ENCODE measurements at places on chromosomes 11 and 22.
A peak's percentile ranks its signal among the peaks of the same experiment; 100 is the strongest.

DNA sequence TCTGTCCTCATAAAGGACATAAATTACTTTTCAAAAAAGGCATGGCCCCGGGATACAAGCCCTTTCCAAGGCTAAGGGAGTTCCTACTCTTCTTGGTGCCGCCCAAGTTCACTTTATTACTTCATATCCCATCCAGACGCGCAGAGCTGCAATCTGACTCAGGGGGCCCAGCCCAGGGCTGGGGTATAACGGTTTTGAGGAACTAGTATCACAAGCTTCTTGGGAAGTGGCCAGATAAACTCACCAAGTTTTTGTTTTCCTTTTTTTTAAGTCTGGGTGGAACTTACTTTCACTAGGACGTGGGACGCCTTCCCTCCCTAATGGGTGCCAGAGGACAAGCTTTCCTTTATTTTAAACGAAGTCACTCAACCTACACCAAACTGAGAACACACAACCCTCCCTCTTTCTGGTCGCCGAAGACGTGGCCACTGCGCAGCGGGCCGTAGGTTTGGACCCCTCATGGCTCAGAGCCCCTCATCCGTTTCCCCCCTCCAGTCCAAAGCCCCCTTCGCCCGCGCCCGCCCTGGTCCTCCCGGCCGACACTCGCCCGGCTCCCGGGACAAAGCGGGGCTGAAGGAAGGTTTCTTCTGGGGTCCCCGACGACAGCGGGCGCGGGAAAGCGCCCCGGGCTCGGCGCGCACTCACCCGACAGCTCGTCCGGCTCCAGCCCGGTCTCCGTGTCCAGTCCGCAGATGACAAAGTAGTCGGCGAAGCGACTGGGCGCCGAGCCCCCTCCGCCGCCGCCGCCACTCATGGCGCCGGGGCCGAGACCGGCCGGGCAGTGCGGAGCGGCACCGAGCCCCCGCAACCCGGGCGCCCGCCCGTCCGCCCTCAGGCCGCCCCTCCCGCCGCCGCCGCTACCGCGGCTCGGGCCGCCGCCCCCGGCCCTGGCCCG, 587 bp downstream of the DENND5A start:
- DNase-seq = peak; percentile 71

DNA sequence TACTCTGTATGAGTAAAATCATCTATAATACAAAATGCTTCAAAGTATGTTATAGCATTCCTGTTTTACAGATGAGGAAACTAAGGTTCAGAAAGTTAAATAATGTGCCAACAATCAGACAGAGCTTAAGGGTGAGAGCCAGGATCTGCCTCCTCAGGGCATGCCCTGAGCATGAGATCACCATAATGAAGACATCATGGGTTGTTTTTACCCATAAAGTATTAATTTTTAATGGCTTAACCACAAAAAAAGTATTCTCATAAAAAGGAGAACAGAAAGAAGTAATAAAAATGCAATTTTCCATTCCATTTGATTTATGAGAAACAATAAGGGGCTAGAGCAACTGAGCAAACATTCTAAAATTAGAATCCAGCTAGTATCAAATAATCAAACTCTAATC, 534.3 kb upstream of the ARHGAP42 start:
- DNase-seq = no peak

DNA sequence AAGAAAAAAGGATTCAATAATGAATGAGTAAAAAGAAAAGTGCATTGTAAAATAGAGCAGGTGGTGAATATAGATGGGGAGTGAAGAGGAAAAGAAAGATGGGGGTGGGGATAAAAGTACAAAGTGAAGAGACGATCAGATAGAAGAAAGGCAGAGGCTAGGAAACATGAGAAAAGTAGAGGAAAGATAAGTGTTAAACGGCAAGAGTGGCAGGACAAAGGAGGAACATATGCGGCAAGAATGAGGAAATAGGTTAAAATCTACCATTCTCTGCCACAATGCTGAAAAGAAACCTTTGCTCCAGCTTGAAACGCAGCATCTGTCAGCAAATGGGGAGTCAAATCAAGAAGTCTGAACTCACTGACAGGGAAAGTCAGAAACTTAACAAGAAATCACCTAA, 6.8 kb downstream of the FUT4 start:
- no peak for DNase-seq

GRCh38 chr11:123473941-123474677, 44.0 kb downstream of the GRAMD1B start:
- DNase-seq = no peak

DNA sequence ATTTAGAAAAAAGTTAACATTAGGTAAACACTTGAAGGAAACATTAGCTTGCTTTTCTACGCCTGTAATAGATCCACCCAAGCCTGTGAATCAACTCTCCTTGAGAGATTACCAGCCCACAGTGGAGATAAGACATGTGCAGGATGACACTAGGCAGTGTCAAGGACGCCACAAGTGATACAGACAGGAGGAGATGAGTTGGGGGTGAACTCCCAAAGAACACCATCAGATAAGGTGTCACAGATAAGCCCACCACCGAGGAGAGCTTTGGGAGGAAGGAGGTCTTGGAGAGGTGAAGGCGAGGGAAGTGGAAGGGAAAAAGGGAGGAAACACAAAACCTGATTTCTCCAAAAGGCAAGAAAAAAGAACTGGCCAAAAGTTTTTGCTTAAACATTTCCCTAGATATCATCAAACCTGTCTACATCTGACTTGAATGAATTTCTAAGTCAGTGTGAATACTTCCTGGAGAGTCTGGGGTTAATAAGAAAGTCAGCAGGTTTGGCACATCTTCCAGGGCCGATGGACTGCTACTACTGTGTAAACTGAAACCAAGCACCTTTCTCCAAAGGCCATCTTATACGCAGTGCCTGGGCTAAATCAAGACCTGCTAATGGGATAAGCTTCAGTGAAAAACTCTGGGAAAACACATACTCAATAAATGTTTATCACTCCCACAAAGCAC, 15.5 kb downstream of the CLTCL1 start:
- no peak for DNase-seq

All from activated naive CD8-positive, alpha-beta T cell treated with anti-CD3 and anti-CD28 coated beads, Interleukin-2, amount 10 ng/mL, durations not matched to agents 7 days and 5 days (primary cell).